A549 (cell line): ENCODE measurements at places on chromosomes 2 and 18.

GRCh38 chr18:9974279-9974915 lies 60.6 kb downstream of the VAPA start:
- DNase-seq = no peak

DNA sequence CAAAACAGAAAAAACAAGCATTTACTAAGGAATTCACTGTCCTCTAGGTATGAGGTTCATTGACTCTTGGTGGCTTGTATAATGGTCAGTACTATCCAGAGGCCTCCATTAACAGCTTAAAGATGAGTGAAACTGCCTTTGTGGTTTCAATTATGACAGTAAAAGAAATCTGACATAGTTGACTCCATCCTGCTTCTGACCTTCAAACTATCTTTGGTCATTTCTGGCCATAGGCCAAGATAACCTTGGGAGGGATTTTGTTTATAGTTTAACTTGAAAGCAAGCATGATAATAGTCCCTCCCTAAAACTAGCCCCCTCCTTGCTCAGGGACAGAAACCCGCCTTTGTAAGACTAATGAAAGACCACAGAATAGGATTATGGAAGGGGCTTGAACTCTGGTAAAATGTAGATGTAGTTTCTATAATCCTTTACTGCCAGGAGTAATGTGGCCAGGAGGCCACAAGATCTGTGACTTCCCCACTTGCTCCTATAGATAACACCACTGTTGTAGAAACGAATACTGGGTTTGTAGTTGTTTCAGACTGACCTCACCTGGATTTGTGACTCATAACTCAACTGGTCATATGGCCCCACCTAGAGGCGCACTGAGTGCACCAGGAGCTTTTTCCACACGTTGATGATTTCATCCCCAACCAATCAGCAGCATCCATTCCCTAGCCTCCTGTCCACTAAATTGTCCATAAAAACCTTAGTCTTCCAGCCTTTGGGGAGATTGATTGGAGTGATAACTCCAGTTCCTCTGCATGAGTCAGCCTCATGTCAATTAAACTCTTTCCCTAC lies 8.6 kb upstream of the PLEKHM3 start:
- DNase-seq = no peak

DNA sequence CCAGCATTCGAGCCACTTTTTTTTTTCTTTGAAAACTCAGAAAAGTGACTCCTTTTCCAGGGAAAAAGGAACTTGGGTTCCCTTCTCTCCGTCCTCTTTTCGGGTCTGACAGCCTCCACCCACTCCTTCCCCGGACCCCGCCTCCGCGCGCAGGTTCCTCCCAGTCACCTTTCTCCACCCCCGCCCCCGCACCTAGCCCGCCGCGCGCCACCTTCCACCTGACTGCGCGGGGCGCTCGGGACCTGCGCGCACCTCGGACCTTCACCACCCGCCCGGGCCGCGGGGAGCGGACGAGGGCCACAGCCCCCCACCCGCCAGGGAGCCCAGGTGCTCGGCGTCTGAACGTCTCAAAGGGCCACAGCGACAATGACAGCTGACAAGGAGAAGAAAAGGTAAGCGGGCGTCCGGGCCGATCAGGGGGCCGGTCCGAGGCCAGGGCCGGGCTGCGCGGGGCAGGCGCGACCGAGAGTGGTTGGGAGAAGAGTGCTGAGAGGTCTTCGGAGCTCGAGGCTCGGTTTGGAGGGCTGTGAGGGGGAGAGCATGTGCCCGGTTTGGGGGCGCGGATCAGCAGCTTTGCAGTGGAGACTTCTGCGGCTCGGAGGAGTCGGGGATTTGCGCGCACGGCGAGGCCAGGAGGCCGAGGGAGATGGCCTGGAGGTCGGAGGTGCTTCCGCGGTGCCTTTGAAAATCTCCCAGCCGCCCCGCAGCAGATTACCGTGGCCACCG lies 502 bp downstream of the EPAS1 start:
- DNase-seq = peak; percentile 78

- DNase-seq = no peak
These were observed 4.9 kb upstream of the WNT10A start for GRCh38 chr2:218875692-218876246.

- DNase-seq = peak; percentile 10
These were observed 109.9 kb downstream of the SLC4A3 start for GRCh38 chr2:219737270-219737691.
